Epithelial cell of proximal tubule (primary cell): ENCODE measurements at places on chromosomes 2 and 18.

- DNase-seq = no peak
Observed at GRCh38 chr2:143505542-143505941, 376.3 kb downstream of the ARHGAP15 start.

- DNase-seq = peak; percentile 37
Observed at GRCh38 chr2:182915369-182916326, 49.2 kb upstream of the FRZB start.

DNA sequence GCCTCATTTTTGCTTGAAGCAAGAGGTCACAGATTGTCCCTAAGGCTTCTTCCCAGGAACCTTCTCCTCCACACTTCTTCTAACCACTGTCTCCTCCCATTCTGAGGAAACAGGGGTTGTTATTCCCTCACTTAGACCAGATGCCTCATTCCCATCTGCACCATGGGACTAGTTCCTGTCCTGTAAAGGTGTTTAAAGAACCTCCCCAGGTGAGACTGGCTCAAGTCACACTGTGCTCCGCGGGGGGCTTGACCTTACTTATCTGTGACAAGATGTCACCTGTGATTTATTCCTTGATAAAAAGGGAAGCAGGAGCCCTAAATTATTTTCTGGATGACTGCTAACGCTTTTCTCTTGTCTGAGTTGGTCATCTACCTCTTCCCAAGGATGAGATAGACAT lies 8.2 kb upstream of the CDH2 start:
- DNase-seq = no peak

DNA sequence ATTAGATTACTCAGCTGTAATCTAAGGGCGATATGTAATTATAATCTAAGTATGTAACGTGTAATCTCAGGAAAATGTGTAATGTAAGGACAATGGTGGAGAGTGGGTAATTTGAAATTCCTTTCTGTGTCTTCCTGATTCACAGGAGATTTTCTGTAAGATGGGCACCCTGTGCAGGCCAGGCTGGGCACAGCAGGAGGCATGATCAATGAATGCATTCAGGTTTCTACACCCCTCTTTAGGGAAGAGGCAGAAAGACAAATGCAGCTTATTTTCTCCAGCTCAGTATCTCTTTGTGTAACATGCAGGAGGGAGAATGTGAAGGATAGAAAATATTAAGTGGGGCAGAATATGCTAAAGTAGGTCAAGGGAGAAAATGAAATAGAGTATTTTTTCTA lies 320.1 kb downstream of the PIK3C3 start:
- no peak for DNase-seq

GRCh38 chr18:54296062-54296461 lies 26.7 kb downstream of the POLI start:
- no peak for DNase-seq

- peak; percentile 71 for DNase-seq
Observed at GRCh38 chr2:20516646-20517341, 69.9 kb downstream of the RHOB start.

GRCh38 chr2:96882230-96882629 lies 12.3 kb upstream of the SEMA4C start:
- DNase-seq = no peak

- no peak for DNase-seq
Observed at GRCh38 chr2:241092677-241093076, 9.4 kb downstream of the MTERF4 start.

GRCh38 chr2:102420290-102420689 lies 2.7 kb upstream of the IL18RAP start:
- DNase-seq = no peak

- no peak for DNase-seq
Observed at GRCh38 chr2:237885931-237886684, 26.7 kb downstream of the RAMP1 start.

GRCh38 chr2:195406886-195407603 lies 250.0 kb upstream of the SLC39A10 start:
- DNase-seq = no peak

GRCh38 chr2:62934517-62934916 lies 116.1 kb upstream of the OTX1 start:
- DNase-seq = no peak

DNA sequence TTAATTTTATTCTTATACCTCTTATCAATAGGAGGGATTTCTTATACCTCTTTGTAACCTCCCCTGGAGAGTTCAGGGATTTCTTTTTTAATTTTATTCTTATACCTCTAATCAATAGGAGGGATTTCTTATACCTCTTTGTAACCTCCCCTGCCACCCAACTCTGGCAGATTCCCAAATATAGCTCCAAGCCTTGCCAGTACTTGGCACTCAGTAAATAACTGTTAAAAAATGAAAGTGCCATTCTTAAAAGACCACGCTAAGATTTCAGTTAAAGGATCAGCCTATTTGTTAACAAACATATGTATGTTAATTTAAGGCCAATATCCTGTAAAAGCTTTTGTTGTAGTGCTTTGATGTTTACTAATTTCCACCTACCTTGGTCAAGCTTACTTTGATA lies 4.8 kb downstream of the RNF149 start:
- no peak for DNase-seq

DNA sequence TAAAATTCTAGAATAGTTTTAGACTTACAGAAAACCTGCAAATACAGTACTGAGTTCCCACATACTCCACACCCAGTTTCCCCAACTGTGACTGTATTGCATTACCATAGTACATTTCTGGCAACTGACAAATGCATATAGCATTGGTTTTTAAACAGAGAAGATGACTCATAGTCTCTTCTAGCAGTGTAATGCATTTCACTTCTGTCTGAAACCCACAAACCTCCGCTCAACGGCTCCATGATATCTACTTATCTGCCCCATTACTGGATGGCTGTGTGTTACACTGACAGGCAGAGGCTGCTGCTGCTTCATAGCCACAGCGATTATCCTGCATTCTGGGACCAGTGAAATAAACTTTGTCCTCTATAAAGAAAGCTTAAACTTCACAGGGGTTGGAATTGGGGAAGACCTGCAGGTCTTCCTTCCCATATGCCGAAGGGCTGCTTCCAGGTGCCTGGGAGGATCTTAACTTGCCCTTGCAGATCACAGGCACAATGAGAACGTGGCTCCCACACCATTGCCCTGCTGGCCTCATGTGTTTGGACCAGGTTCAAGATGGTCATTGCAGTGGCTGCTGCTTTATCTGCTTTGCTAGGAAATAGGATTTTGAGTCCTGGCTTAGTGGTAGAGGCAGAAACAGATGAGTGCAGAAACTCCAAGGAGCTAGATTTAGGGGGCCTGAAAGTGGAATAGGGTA lies 742.6 kb upstream of the HS6ST1 start:
- no peak for DNase-seq

DNA sequence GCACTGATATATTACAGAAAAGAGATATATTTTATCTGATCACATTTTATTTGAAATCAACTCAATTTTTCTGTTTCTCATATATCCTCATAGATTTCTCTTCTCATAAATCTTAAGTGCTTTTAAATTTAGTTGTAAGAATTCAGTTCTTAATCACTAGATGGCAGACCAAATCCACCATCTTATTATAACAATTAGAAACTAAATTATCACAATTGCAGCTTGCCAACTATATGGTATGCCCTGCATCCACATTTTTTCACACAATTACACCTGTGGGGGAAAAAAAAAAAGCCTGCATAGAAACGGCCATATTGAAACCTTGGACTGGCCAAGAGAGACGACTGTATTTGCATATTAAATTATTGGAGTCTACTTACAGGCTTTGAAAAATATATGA lies 64.4 kb downstream of the COL5A2 start:
- DNase-seq = no peak

GRCh38 chr2:226956659-226957058 lies 120.8 kb downstream of the RHBDD1 start:
- no peak for DNase-seq

DNA sequence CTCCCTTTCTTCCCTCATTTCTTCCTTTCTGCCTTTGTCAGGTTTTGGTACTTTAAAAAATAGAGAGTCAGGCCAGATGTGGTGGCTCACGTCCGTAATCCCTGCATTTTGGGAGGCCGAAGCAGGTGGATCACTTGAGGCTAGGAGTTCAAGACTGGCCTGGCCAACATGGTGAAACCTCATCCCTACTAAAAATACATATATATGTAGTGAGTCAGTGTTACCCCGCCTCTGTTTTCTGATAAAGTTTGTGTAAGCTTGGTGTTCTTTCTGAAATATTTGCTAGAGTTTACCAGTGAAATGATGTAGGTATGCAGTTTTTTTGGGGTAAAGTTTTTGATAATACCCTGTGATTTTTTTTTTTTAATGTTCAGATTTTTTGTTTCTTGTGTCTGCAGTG lies 58.8 kb downstream of the DGKD start:
- no peak for DNase-seq

DNA sequence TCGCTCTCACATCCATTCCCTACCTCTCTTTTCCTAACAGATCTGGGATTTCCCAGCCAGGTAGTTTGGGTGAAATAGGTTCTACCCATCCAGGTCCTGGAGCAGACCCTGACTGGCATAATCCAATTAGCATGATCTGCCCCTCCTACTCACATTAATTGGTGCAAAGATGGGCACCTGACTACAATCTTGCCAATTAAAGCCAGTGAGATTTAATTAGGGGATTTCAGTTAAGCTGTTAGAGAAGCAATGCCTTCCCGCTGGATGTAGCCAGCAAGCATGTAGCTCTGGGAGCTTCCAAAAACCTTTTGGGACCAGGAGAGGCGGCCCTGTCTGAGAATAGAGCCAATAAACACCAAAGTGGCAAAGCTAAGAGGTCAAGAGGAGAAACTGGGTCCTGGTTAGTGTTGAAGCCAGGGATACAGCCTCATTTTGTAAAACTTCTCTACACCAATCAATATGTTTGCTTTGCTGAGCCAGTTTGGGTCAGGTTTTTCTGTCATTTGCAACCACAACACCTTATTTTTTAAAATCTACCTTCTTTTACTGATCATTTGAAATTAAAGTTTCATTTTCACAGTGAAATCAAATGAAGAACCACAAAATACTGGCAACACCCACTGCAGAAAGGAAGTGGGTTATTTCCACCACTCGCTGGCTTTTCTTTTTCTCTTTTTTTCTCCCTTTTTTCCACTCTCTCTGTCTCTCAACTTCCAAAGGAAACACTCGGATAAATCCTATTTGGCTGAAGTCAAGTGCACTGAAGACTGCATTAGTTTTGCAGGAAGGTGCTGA lies 3.2 kb upstream of the TTC39C start:
- DNase-seq = no peak

DNA sequence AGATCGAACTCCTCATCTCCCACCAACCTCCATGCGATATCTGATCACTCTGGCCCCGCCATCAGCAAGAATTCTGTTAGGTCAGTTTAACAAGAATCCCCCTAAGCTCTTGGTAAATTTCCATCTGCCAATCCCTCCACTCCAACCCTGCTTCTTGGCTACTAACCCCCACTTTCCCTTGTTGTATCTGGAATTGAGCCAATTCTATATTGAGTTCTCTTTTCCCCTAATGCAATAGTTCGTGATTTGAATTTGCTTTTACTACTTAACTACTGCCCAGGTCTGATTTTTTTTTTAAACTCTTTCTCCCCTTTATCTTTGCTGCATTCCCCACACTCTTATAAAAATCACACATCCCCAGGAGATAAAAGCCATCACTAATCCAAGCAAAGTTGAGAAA lies 159.3 kb upstream of the STK17B start:
- no peak for DNase-seq

- no peak for DNase-seq
Observed at GRCh38 chr2:46439582-46439981, 39.8 kb upstream of the TMEM247 start.

GRCh38 chr18:8800445-8800844 lies 95.1 kb downstream of the MTCL1 start:
- peak; percentile 100 for DNase-seq
